ENCODE measurements at places on chromosomes 5 and 9.

- no peak for DNase-seq
These were observed 105.1 kb downstream of the PHF2 start for GRCh38 chr9:93681269-93682154.

DNA sequence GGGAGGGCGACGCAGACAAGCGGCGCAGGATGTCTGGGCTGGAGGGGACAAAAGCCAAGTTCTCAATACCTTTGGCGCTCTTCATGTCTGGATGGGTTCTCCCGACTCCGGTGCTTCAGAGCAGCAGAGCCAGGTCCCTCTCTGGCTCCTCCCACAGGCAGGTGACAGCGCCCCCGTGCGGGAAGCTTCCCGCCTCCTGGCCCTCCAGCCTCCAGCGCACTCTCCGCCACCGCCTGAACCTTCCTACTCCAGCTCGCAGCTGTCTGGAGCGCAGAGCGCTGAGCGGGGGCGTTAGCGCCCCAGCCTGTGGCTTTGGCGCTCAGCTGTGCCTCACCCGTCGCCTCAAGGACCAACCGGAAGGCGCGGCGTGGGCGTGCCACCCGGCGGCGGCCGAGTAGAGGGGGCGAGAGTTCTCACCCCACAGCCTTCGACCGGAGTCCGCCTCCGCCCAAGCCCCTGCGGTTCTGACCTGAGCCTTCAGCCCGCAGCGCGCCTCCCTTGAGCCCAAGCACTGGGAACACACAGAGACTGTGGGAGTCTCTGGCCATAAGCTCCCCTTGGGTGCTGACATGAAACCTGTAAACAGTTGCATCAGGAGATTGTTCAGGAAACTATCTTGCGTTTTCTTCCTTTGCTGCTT, at the start of gene SLCO4C1:
Gene SLCO4C1, minus strand, starts transcription at position 107 of the 640 bp plus-strand sequence. Its CDS starts 22 bp downstream, at position 85.
- no peak for DNase-seq

DNA sequence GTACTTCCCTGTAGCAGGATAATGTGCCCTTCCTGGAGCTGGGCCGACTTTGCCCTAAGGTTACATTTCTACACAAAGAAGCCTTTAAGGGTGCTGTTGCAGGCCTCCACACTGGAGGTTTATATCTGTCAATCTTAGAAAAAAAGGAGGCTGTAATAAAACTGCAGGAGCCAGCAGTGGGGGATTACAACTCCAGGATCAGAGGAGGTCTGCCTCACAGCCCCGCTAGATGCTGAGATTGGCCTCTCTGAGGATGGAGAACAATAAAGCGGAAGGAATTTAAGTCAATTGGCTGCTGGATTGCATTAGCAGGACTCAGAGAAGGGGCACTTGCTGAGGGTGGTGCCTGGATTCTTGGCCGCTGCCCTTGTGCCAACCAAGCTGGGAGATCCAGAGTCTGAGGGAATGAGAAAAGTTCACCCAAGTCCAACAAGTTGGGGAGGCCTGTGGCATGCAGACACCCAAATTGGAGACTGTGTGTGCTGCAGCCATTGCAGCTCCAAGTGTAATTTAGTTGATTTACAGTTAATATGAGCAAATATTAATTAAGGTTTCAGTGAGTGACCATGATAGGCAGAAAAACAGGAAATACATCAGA, 99.0 kb upstream of the SSBP2 start:
- no peak for DNase-seq

- no peak for DNase-seq
These were observed 18.0 kb downstream of the FAM174A start for GRCh38 chr5:100553209-100553608.

- DNase-seq: no peak
These were observed 11.2 kb downstream of the LMX1B start for GRCh38 chr9:126624912-126625311.

DNA sequence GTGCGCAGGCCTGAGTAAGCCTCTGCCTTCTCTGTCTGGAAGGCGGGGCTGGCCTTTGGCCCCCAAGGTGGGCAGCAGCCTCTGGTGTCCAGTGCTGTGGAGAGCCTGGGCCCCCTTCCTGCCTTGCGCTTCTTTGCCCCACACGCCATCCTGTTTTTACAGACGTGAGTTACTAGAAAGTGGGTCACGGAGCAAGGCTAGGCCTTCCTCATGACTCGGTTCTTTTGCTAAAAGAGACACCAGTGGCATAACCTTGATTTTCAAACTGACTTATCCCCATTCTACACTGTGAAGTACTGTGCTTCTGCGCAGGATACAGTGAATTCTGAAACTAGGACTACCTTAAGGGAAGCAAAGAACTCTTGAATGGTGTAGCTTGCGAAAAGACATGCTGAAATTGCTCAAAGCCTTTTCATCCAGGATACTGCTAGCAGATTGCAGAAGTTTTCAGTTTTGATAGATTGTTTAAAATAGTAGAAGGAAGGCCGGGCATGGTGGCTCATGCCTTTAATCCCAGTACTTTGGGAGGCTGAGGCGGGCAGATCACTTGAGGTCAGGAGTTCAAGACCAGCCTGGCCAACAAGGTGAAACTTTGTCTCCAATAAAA, 7.2 kb downstream of the ROPN1L start:
- DNase-seq: no peak

DNA sequence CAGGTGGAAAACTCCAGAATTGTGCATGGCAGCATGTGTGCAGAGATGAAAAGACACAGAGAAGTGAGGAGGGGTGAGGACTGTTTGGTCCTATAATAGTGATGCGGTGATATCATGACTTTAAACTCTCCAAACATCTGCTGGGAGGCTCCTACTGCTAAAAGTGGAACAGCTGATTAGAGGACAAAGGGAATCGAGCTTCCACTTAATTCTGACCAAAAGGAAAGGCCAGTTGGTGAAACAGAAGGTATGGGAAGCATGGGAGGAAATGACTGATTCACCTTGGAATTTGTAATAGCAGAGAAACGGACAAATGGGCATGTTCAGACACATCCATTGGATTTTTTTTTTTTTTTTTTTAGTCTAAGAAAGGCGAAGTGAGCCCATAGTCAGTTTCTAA, 67.5 kb upstream of the MAMDC2 start:
- no peak for DNase-seq

- DNase-seq: no peak
These were observed 12.9 kb downstream of the ANKRD33B start for GRCh38 chr5:10576790-10577189.

DNA sequence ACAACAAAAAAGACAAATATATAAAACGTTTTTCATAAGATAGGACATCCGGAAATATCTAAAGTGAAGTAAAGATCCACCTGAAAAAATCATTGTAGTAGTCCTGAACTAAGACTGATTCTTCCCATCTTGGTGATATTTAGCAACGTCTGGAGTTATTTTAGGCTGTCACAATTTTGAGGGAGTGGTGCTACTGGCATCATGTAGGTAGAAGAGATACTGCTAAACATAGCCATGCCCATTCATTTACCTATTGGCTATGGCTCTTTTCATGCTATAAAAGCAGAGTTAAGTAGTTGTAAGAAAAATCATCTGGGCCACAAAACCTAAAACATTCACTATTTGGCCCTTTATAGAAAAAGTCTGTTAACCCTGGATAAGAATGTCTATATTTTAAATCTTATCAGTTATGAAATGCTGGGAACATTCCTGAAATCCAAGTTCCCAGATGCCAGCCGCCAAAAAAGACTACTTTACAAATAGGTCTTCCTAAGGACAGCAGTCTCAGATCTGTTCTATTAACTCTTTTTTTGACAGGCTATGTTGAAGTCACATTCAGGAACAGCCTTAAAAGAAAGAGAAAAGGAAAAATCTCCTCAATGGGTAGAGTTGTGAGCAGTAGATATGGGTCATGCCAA, 27.0 kb downstream of the RAPGEF6 start:
- DNase-seq: no peak

GRCh38 chr5:15483351-15484097, 16.5 kb upstream of the FBXL7 start:
- no peak for DNase-seq

DNA sequence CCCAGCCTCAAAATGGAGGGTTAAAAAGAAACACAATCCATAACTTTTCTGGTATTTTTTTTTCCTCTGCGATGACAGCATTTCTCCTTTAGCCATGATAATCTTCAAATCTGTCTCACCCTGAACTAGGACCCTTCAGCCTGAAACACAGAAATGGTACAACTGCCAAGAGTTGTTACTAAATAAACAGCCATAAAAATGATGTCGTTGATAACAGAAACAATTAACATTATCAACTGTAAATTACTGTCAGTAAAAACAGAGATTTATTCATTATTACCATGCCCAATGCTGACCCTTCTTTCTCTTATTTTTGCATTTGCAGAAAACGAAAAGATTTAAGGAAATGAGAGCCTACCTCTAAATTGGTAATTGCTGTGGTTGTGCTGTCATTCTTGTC, 19.4 kb upstream of the MIER3 start:
- DNase-seq: no peak

GRCh38 chr5:134263801-134264200, 37.9 kb upstream of the PPP2CA start:
- DNase-seq: no peak

GRCh38 chr5:124842725-124843595, 96.5 kb upstream of the ZNF608 start:
- no peak for DNase-seq

GRCh38 chr5:148786456-148786855, 40.0 kb upstream of the ADRB2 start:
- DNase-seq: no peak

GRCh38 chr5:59061377-59061776, 478.5 kb downstream of the RAB3C start:
- DNase-seq: no peak

GRCh38 chr5:2251751-2252150, 369.0 kb upstream of the IRX4 start:
- no peak for DNase-seq

DNA sequence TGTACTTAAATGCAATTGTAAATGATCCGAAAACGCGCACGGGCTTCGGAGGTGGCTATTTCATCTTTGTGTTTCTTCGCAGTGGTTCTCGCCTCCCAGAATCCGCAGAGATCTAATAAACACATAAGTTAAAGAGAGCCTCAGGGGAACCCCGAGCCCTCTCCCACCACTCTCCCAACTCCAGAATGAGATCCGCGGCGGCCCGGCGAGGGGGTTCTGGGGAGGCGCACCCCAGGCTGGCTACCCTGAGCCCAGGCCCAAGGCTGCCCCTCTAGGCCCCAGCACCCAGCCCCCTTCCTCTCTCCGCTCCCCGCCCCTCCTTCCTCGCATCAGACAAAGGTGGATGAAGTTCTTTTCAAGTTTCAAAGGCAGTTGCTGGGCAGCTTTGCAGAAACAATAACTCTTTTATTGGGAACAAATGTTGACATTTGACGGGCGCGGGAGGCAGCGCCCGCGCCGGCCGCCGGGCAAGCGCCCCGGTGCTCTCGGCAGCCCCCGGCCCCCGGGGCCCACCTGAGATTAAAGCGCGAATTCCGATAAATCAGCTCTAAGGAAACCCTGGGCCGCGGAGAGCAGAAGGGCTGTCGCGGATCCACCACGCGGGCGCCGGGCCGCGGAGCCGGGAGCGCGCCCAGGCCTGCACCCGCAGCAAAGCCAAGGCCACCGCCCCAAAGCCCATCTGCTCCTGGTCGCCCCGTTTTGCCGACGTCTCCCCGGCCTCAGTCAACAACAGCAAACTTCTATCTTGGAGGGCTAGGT, 8.4 kb downstream of the IRX2 start:
- DNase-seq: no peak

- no peak for DNase-seq
These were observed 128.1 kb upstream of the MINAR2 start for GRCh38 chr5:129619782-129620181.

GRCh38 chr9:111236332-111236731, 93.7 kb downstream of the OR2K2 start:
- no peak for DNase-seq

GRCh38 chr9:120478208-120478607, 101.8 kb downstream of the CDK5RAP2 start:
- DNase-seq: no peak

GRCh38 chr9:3549225-3549624, 23.4 kb upstream of the RFX3 start:
- DNase-seq: no peak

- DNase-seq: no peak
These were observed 19.5 kb upstream of the KIF27 start for GRCh38 chr9:83940590-83941303.

DNA sequence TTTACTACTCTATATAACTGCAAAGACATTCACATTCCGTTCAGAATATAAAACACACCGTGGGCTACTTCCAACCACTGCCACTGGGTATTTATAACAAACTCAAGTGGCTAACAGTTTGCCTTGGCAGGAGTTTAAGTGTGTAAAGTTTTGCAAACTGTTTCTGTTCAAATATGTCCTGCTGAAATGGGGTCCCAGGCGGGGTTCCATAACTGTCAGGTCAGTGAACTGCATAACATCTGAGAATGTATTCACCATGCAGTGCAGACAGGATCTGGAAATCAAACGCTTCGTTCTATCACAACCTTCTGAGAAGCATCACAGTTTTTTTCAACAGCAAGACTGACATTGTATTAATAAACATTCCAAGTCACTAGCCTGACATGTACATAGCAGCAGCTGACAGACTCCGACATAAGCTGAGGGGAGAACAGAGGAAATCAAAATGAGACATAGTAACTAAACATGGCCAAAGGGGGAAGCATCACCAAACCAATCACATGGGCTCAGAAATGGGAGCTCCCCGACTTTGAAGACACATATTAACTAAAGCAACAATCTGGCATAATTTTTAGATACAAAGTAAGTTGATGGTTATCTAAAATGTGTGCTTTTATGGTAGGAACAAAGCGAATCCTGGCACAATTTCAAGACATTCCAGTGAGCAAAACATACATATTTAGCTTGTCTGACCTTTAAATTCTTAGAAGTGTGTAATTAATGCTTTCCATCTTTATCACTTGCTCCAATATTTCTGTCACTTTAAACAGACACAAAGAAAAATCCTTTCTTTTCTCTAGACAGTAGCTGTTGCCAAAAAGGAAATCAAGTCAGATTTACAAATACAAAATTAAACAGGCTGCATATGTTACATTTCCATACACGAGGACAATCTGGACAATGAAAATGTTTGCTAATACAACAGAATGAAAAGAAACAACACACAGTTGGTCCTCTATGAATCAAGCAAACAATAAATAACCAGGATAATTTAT, 156.8 kb downstream of the MAPKAP1 start:
- no peak for DNase-seq

DNA sequence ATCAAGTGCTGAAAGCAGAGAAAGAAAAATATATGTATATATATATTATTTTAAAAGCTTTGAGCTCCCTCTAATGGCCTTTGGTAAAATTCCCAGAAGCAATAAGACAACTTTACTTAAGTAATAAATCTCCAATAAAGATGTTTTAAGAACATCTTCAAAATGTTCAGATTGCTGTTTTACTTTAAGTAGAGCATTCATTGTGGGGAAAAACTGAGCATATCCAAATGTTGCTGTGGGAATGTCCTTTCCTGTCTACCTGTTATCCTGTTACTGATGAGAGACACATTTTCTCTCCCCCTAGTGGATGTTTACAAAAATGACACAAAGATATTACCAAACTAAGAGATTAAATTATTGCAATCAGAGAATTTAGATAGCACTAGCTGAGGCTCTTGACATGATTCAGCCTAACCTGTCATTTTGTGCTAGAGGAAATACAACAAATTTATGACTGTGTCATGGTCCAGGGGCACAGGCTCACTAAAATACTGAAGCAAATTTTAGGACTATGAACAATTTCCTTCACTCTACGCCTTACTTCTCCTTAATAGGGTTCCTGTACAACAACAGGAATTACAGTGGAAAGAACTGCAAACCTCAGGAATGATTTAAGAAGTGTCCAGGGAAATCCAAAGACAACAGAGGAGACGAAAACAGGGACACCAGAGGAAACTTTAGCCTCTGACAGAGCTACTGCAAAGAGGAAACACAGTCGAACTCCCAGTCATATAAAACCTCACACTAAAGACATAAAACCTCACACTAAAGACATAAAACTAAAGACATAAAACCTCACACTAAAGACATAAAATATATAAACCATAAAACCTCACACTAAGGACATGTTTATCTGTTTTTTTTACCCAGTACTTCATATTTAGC, 24.3 kb upstream of the PRRC1 start:
- DNase-seq: no peak
